Progenitor cell of endocrine pancreas (in vitro differentiated cells): ENCODE measurements at places on chromosomes 5 and 9. TPM values are rescaled to one million over a fixed set of nuclear protein-coding genes. Genes with fewer than 3 reads are reported as not detected.
A peak's percentile ranks its signal among the peaks of the same experiment; 100 is the strongest.

GRCh38 chr9:16026886-16027285 lies 474.0 kb downstream of the CCDC171 start:
- no peak overlapping the region for H3K4me3 ChIP-seq
- no peak overlapping the region for H3K27ac ChIP-seq
- no peaks in the 10 kb centered on the region for H3K27me3 ChIP-seq
- no peak for DNase-seq

GMCL2 gene
- total RNA-seq, result not detected in 2 replicates

PCDHB11 gene
- 4.7 and 5.9 TPM in 2 replicates for total RNA-seq

- no peak overlapping the region for H3K27ac ChIP-seq
- no peak overlapping the region for H3K4me3 ChIP-seq
- H3K36me3 ChIP-seq, result no peaks in the 10 kb centered on the region
- H3K4me1 ChIP-seq, result no peaks in the 10 kb centered on the region
Observed at GRCh38 chr5:17000291-17000939, 64.3 kb upstream of the MYO10 start.

DNA sequence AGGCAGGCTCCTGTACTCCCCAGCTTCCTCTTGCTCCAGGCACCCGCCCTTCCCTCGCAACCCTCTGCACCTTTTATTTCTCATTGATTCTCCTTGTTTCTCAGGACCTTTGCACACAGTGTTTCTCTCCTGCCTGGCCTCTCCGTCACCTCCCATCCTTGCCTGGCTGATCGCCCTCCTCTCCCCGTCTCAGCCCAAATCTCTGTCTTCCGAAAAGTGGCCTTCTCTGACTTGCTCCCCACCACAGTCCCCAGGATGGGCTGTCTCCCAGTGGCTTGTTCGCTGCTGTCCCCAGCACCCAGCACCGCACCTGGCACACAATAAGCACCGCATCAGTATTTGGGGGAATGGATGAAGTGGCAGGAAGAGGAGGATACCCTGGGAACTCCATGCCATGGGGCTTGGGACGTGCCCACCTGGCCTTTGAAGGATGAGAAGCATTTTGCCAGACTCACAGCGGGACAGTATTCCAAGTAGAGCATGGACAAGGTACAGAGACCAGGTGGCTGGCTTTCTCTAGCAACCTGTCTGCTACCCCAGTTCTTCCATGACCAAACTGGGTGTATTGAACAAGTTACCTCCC lies 62.5 kb downstream of the LMX1B start:
- H3K36me3 ChIP-seq, result no peaks in the 10 kb centered on the region
- H3K27ac ChIP-seq, result peak overlapping the region; percentile 47
- peak overlapping the region; percentile 1 for H3K4me3 ChIP-seq
- H3K4me1 ChIP-seq, result peaks cover 19% of the 10 kb centered on the region
- peaks cover 66% of the 10 kb centered on the region for H3K27me3 ChIP-seq

DNA sequence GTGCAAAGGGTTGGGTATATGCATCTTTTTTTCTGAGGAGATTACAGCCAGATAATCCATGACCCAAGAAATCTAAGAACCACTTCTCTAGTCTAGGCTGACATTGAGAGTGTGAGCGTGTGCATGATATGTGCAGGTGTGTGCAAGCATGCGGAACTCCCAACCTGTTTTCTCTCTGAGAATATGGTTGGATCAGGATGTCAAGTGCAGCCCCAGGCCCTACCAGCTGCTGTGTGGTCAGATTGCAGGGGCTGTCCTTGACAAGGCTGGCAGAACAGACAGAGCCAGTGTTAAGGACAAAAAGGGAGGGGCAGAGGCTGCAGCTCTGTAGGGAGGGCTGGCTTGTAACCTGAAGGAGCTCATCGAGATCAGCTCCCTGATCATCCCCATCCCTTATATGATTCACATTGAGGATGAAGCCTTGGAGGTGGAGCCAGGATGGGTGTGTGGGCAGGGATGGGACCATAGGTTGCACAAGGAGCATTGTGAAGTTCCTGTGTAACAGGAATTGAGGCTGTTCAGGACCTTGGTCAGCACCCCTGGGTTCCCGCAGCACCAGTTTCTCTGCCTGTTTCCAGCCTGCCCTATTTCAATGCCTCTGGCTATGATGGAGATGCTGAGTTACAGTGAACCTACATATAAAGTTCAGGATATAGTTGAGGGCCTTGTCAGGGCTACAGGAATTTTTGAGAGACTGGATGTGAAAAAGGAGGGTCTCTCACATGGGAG lies 52.6 kb upstream of the ARAP3 start:
- no peaks in the 10 kb centered on the region for H3K36me3 ChIP-seq
- no peak overlapping the region for H3K4me3 ChIP-seq
- peaks cover 4% of the 10 kb centered on the region for H3K4me1 ChIP-seq
- peaks cover 11% of the 10 kb centered on the region for H3K27me3 ChIP-seq

- peaks cover 3% of the 10 kb centered on the region for H3K36me3 ChIP-seq
- H3K27me3 ChIP-seq, result no peaks in the 10 kb centered on the region
- H3K4me3 ChIP-seq, result no peak overlapping the region
- DNase-seq, result no peak
- H3K4me1 ChIP-seq, result peaks cover 3% of the 10 kb centered on the region
- H3K27ac ChIP-seq, result no peak overlapping the region
Observed at GRCh38 chr5:154221371-154221896, 30.9 kb downstream of the GALNT10 start.
